ENCODE measurements at places on chromosomes 12 and 14.

GRCh38 chr12:95882873-95883272, 24.1 kb downstream of the SNRPF start:
- no peak for DNase-seq

- DNase-seq: no peak
Measured at GRCh38 chr12:93767524-93767863, 90.3 kb downstream of the CRADD start.

DNA sequence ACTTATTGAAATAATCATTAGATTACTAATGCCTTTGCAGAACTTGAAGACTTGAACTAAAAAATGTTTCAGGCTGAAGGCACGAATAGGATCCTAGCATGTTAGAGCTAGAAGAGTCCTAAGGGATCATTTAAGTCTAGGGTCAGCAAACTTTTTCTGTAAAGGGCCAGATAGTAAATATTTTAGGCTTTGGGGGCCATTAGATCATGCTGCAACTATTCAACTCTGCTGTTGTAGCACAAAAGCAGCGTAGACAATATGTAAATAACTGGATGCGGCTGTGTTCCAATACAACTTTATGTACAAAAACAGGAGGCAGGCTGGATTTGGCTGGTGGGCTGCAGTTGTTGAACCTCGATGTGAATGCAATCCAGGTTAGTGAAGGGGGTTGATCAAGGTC, 221.7 kb downstream of the ATP23 start:
- no peak for DNase-seq

- no peak for DNase-seq
Measured at GRCh38 chr12:132422040-132422380, 67.9 kb upstream of the FBRSL1 start.

Measured in renal cortical epithelial cell (primary cell).